ENCODE measurements at places on chromosomes 5 and 9.

- no peak for DNase-seq
Observed at GRCh38 chr5:98637557-98637956, 135.9 kb upstream of the RGMB start.

DNA sequence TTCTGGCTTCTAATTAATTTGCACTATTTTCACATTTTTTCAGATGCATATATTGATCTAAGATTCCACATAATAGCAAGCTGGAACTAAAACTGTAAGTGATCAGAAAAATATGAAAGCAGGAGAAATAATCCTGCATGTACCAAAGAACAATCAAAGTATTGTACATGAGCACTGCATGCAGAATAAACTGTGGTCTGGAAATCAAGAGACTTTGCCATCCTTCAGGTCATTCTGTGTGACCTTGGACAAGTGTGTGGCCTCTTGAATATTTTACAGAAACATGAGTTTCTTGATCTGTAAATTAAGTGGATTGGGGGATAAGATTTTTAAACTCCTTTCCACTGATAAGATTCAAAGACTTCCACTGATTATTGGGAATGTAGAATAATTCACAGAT, 99.2 kb upstream of the GNAQ start:
- DNase-seq, result no peak

DNA sequence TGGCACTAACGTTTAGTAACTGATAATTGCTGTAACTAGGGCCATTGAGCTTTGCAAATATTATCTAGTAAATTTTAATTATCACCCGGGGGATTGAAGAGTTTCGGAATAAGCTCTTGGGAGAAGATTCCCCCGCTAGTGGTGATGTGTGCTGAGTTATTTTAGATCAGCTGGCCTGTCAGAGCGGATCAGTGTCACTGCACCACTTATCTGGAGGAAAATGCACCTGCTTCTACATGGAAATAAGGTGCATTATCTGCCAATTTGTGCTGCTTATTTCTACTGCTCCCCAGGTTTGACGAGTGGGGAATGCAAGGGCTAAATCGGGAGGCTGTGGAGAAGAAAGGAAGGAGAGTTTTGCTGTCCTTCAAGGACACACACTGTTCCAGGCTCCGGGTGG, 518.6 kb downstream of the TLE4 start:
- DNase-seq, result no peak

GRCh38 chr5:73962801-73963425, 336.9 kb downstream of the ARHGEF28 start:
- no peak for DNase-seq

DNA sequence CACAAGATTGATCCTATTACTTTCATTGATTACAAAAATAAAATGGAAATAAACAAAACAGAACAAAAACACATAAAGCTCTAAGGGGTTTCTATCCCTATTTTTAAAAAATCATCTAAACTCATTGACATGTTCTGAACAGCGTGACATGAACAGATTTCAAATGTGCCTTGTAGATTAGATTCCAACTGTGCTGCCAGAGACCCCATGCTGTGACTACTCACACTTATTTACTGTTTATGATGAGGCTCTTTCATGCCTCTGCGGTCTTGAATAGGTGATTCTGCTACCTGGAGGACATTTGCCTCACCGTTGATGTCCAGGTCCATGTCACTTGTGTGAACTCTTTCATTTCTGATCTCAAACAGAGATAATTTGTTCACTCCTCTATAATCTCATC, 990.2 kb downstream of the CDH12 start:
- no peak for DNase-seq

DNA sequence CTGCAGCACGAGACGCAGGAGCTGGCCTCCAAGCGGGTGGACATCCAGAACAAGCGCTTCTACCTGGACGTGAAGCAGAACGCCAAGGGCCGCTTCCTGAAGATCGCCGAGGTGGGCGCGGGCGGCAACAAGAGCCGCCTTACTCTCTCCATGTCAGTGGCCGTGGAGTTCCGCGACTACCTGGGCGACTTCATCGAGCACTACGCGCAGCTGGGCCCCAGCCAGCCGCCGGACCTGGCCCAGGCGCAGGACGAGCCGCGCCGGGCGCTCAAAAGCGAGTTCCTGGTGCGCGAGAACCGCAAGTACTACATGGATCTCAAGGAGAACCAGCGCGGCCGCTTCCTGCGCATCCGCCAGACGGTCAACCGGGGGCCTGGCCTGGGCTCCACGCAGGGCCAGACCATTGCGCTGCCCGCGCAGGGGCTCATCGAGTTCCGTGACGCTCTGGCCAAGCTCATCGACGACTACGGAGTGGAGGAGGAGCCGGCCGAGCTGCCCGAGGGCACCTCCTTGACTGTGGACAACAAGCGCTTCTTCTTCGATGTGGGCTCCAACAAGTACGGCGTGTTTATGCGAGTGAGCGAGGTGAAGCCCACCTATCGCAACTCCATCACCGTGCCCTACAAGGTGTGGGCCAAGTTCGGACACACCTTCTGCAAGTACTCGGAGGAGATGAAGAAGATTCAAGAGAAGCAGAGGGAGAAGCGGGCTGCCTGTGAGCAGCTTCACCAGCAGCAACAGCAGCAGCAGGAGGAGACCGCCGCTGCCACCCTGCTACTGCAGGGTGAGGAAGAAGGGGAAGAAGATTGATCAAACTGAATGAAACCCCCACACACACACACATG, 654 bp downstream of the PURA start:
- no peak for DNase-seq

All from HCT116 (cell line).